Type B pancreatic cell (in vitro differentiated cells): ENCODE measurements at places on chromosomes 2 and 18.

DNA sequence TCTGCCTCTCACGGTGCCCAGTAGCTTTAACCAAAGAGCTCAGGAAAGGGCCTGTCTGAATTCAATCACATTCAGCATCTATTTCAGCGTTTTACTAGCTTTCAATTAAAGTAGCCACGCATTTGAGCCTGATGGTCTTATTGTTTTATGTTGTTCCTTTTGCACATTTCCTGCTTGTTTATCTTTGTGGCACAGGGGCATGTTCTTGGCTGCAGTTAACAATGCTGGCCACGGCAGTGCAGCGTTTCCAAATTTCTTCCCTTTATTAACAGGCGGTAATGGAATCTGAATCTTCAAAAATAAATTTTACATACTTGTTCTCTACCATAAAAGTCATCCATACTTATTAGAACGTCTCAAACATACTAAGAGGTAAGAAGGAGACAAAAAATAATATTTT is 46.2 kb downstream of the HPCAL1 start:
- DNase-seq: no peak

DNA sequence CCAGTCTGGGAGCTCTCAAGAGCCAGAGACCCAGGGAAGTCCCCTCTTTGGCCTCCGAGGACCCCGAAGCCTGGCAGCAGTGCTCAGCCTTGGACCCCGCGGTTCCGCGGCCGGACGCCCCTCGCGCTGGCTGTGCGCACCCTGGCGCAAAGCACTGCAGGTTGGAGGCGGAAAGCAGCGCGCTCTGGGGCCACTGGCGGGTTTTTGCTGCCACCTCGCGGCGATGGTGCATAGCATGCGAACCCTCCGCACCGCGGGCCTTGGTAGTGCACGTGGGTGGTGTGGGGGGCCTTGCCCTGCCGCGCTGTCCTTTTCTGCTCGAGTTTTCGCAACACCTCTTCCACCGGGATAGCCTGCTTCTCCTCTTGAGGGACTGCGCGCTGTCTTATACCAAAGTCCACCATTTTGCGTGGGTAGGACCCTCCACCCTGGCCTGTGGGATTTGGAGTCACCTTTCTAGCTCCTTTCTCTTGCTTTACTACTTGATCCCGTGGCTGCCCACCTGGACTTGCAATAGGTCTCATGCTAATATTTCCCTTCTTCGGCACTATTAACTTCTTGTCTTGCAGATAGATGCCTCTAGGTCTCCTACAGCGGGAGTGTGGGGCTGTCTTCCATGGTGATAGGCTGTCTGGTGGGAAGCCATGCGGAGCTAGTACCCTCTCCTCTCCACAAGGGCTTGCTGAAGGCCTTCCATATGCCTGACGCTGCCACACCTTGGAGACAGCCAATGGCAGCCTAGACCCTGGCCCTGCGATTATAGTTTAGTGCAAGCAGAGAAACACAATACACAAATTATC is 14.3 kb downstream of the SIX3 start:
- DNase-seq: no peak

DNA sequence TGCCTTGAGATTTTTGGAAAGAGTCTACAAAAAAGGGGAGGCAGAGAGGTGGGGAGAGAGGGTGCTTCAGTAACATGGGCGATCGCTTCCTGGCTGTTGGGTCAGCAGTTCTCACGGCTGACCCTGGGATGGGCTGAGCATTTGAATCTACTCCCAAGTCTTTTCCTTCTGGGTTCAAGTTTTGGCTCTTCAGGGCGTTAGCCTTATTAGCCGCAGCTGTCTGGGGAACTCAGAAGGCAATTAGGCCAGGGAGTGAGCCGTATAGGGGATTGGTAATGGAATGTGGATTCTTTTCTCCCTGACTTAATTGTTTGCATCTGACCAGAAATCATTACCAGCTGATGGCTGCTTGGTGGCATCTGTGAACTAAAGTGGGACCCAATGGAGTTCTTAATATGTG is 250.5 kb upstream of the SKOR2 start:
- DNase-seq: no peak

DNA sequence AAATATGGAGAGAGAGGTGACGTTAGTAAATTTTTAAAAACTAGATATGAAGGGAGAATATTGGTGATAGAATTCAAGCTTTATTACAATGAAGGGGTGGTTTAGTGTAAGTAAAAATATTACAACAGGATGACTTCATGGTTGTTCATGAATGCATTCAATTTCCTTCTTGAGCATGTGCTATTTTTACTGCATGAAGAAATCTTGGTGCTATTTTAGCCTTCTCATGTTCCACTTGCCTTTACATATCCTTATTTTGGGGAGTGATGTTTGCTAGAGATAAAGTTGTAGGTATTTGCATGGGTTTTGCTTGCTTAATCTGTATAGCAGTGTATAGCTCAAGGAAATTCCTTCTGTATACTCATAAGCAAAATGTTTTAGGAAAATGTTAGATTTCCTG is 195.0 kb upstream of the MMADHC start:
- no peak for DNase-seq
